MCF 10A (cell line): ENCODE measurements at places on chromosomes 13 and 19. TPM values are rescaled to one million over a fixed set of nuclear protein-coding genes. Genes with fewer than 3 reads are reported as not detected.

EFNB2 gene
- 40.4 and 45.7 TPM in 2 replicates for total RNA-seq

STXBP2 gene
- 94.4 and 102 TPM in 2 replicates for total RNA-seq

OLFM2 gene
- not detected in 2 replicates for total RNA-seq

ZNF471 gene
- total RNA-seq: not detected in 2 replicates

DNA sequence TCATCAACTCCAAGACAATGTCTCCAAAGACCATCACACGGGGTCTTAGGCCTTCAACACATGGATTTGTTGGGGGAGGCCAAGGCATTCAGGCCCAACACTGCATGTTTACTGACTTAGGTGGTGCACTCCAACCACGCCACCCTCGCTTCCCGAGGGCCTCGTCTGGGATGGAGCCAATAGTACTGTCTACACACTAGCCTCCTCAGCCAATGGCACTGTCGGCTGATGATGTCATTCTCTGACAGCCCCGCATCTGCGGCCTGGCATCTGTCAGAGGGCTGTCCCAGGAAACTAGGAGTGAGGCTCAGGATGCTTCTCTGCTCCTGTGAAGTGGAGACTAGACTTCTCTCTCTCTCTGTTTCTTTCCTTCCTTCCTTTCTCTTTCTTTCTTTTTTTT is 96.6 kb downstream of the TEX26 start:
- DNase-seq: no peak

- DNase-seq: no peak
Observed at GRCh38 chr19:3481241-3482090, 1.1 kb upstream of the SMIM24 start.

DNA sequence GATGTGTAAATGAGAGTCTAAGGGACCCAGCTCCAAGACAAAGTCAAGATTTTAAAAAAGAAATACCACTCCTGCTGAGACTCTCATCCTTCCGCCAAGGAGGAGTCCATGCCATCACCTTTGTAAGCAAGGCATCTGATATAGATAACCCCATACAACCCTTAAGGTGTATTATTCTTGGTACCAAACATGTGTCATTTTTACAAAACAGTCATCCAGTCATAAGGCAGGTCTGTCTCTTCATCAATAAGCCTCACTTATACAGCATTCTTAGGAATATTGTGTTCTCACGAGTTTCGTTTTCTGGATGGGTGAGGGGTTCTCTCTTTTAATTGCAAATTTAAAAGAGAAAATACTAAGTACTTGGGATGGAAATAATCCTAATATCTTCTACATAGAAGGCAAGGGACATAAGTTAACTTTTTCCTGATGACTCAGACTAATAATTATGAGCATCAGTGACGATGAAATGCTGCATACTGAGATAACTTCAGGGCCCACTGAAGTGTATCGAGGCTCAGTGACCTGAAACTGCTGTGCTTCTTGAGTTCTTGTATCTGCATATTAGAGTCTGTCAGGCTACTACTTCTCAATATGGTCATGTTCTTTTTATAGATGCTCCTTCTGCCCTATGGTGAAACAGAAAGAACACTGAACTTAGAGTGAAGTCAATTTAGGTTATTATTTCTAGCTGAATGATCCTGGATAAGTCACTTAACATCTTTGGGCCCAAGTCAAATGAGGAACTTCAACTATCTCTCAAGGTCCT is 166.6 kb downstream of the KLF12 start:
- no peak for DNase-seq

DNA sequence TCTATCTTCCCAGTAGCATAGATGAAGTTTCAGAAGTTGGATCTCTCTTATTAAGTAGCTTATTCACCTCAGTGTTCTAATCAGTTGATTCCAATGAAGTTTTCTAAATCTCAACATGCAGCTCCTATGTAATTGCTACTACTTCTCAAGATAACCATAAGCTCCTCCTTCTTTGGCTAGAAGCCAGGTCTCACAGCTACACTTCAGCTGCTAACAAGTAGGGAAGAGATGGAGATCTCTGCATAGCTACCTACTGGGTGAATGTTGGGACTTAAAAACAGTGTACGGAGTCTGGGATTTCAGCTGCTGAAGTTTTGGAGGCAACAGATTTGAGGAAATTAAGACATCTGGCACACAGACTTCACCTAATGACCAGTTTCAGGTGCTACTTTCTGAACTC is 661.0 kb downstream of the SLITRK1 start:
- DNase-seq: peak; percentile 68
